CD4-positive, alpha-beta T cell (primary cell): ENCODE measurements at places on chromosomes 16 and 17.

GRCh38 chr16:31868691-31869167 lies 4.9 kb upstream of the ZNF267 start:
- peak; percentile 88 for DNase-seq

GRCh38 chr17:63692195-63692816 lies 7.6 kb downstream of the LIMD2 start:
- DNase-seq: no peak

GRCh38 chr16:87675111-87675719 lies 72.9 kb downstream of the JPH3 start:
- no peak for DNase-seq

DNA sequence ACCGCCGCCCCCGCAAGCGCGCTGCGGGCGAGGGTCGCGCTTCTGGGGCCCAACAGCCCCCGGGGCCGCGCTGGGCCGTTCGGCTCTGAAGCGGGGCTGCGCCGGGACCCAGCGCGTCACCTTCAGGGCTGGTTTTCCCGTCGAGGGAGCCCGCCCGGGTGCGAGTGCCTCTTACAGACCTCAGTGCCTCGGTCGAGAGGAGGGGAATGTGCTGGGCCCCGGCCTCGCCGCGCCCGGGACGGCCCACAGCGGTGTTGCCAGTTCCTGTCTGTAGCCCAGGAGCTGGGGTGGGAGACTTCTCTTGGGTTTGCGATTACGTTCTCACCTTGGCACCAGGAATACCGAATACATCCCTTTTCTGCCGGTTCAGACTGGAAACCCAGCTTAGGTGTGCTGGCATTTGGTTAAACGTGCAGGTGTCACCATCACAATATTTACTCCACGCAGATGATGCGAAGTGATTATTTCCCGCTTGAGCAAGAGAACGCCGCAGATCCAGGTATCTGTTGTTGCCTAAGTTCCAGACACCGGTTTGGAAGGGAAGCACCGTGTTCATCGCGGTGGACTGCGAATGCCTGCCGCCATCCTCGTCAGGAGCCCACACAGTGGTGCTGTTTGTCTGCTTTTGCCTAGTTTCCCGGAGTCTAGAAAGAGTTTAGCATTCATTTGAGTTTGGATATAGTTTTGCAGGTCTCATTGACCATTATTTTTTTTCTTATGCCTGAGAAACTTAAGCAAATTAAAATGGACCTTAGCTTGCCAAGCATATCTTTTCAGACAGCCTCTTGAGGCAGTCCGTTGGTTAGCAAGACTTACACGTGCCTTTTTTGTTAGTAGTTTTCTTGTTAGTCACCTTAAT lies 914 bp downstream of the MAP1LC3B start:
- DNase-seq: no peak

DNA sequence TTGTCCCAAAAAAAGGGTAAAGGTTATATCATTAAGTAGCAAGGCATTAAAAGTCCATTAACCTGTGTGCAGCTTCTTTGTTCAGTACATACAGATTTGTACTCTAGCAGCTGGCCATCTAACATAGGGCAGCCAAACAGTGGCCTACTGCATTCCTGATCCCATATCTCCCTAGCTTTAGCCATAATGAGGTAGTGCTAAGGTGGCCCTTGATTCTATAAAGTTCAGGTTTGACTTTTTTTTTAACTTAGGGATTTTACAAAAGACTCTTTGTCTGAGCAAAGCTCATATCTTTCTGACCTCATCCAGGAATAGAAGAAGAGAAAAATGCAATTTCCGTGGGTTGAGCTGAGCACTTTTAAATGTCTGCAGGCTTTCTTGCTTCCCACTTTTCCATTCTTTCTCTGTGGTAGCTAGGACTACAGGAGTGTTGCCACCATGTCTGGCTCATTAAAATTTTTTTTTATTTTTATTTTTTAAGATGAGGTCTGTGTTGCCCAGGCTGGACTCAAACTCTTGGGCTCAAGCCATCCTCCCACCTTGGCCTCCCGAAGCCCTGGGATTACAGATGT lies 19.5 kb upstream of the CDC6 start:
- no peak for DNase-seq

DNA sequence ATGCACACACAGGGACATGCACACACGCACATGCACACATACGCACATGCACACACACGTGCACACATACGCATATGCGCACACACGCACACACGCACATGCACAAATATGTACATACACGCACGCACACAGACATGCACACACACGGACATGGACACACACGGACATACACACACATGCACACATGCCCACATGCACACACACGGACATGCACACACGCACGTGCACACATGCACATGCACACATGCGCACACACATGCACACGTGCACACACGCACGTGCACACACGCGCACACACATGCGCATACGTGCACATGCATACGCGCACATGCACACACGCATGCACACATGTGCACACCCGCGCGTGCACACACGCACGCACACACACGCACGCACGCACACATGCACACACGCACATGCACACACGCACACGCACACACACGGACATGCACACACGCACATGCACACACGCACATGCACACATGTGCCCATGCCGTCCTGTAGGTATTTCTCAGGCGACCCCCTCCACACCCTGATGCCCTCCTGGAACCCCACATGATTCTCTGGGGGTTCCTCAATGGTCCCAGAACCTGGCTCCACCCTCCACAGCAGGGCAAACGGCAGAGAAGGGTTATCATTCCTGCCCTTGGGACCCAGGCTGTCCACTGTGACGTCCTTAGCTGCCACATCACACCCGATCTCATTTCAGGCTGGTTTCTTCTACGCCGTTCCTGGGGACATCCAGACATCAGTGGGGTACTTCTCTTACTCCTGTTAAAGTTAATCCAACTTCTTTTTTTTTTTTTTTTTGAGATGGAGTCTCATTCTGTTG lies 9.6 kb upstream of the RBFOX3 start:
- no peak for DNase-seq

DNA sequence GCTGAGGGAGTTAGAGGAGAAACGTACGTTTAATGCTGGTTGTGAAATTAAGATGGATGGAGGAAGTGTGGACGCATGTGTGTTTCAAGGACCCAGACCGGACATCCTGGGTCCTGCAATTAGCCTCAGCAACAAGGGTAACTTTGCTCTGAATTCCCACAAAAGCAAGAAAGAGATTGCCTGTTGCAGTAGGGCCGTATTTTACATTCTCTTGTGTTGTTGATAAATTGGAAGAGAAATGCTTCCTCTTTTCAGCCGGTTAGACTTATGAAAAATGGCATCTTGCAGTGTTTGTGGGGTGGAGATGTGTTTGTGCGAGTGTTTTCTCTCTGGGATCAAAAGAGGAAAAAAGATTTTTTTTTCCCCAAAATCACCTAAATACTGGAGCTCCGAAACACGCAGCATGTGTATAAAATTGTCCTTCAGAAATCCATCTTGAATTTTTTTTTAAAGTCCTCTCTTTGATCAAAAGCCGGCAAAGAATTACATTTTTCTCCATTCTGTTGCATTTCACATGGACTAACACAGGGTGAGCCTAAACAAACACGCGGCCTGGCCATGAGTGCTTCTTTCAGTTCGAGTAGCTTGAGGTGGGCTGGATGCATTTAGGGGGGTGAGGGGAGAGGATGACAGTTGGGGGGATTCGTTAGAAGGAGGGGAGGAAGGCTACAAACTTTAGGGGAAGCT lies 251.6 kb downstream of the C16orf95 start:
- no peak for DNase-seq

GRCh38 chr16:67254801-67255552 lies 6.2 kb downstream of the SLC9A5 start:
- no peak for DNase-seq

DNA sequence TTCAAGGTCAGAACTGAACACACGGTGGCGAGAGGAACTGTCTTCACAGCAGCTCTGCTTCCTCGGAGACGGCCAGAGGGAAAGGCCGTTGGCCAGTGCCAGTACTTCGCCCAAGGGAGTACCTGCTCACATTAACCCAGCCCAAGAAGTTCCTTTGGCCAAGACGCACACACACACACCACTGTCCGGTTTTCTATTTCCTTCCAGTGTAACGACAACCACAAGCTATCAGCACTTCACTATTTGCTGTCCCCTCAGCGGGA lies 744 bp upstream of the GGNBP2 start:
- DNase-seq: peak; percentile 4

DNA sequence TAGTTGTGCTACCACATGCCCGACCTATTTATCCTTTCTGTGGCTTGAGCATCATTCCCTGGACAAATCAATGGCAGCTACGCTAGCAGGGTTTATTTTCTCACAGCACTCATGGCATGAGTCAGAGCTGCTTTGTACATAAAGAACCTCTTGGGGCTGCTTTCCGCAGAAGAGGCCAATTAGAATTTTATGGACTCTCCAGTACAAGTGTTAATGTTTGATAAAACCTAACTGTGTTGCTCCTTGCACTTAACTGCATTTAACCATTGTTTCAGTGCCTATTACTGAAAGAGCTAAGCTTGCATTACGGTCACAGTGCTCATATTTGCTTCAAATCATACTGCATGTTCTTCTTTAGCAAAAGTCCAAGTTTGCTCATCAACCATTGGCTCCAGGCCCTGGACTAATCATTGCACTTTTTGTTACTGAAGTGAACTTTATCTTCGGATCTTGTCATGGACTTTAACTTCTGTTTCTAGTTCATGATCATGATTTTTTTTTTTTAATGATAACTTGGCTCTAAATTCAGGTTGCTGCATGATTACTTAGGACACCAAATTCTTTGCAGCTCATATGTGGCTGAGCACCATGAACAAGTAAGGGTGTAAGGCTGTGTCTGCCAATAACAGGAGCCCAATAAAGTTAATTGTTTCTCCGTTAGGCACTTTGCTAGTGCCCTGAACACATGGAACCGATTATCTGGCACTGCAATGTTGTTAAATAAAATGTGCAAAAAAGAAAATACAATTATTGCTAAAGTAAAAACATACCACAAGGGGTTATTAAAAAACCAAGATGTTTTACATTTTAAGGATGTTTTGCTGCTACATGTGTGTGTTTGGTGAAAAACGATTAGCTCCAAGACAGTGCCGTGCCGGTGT lies 492.2 kb downstream of the KCNJ2 start:
- DNase-seq: no peak

DNA sequence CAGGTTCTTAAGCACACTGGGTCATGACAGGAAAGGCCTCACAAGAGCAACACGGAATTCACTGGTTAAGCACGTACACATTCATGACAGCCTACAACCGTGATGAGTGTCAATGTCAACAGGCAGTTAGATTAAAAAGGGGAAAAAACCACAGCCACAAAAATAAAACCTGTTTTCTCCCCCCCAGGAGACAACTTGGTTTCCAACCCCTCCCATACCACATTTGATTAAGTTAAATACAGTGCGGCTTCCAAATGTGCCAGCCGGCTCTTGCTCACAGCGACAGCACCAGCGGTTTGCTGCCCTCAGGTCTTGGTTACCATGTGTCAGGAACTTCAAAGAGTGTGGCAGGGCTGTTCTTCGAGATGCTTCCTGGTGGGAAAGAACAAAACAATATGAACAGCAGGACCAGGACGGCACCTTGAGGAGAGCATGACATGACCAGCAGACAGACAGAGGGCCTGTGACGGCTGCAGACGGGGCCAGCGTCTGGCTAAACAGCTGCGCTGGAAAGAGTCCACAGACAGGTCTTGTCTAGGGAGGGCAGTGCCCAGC lies 193.6 kb downstream of the PARN start:
- DNase-seq: no peak

- no peak for DNase-seq
Observed at GRCh38 chr17:77677630-77678029, 280.9 kb upstream of the TNRC6C start.

GRCh38 chr16:76583945-76584344 lies 306.7 kb downstream of the CNTNAP4 start:
- no peak for DNase-seq

- DNase-seq: no peak
Observed at GRCh38 chr16:29156511-29156910, 171.7 kb downstream of the LAT start.

DNA sequence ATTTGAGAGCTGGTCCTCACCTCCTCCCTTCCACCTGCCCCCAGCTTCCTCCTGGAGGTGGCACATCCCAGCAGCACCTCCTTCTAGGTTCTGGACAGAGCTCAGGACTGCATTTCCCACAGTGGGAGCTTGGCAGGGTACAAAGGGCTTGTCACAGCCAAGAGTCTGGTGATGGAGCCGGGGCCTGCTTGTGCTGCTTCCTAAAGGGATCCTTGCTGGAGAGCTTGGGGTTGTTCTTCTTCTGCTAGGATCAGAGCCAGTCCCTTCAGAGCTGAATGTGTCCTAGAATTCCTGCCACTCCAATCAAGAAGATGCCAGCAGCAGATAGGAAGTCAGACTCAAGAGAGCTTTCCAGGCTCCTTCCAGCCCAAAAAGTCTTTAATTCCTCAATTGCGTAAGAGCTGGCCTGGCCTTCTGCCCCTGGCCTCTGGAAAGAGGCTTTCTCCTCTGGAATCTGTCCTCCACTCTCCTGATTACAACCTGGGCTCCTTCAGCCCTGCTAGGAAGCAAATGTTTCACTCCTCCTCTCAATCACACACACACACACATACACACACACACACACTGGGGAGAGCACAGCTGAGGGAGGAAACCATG lies 4.4 kb downstream of the CD300E start:
- no peak for DNase-seq

DNA sequence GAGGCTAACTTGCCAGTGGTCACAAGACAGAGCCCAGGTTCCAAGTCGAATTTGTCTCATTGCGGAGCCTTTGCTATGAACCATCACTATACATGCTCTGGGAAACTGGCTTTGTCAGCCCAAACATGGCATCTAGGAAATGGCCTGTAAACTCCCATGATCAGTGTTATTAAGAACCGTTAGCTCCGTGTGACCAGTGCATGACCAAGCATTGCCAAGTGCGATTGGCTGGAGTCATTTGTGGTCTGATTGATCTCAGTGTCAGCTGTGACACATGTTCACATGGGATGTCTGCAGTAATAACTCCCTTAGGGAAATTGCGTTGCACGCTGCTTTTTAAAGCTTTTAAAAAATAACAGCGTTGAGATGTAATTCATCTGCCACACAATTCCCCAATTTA lies 18.6 kb upstream of the CDH3 start:
- no peak for DNase-seq

GRCh38 chr16:21697032-21697431 lies 33.3 kb downstream of the OTOA start:
- DNase-seq: no peak

GRCh38 chr17:3510090-3510489 lies 34.3 kb downstream of the ASPA start:
- no peak for DNase-seq

- no peak for DNase-seq
Observed at GRCh38 chr17:40564195-40564882, 933 bp downstream of the CCR7 start.

DNA sequence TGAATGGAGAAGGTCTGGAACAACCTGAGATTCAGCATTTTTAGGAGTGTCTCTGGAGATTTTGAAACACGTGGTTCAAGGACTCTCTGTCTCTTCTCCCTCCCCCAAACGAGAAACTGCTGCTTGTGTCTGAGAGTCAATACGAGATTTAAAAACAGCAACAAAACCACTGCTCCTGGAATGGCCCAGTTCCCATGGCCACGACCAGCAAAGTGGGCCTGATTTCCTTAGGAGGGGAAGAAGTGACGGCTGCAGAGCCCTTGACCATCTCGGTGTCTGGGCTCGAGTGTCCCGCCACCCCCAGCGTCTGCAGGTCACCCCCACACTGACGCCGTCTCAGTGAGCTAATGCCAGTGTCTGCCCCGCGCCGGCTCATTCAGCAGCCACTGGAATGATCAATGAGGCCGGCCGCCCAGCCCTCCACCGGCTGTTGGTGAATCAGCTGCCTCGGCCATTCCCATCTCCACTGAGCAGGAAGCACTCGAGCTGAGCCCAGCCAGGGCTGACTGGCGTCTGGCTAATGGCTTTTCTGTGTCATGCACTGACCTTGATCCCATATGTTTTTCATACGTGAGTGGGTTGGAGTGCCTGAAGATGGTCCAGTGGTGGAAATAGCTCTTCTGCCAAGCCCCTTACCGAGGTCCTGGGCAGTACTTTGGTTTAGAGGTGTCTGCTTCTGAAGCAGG lies 151.8 kb downstream of the PITPNC1 start:
- no peak for DNase-seq
